ENCODE measurements at places on chromosomes 1 and 21.

DNA sequence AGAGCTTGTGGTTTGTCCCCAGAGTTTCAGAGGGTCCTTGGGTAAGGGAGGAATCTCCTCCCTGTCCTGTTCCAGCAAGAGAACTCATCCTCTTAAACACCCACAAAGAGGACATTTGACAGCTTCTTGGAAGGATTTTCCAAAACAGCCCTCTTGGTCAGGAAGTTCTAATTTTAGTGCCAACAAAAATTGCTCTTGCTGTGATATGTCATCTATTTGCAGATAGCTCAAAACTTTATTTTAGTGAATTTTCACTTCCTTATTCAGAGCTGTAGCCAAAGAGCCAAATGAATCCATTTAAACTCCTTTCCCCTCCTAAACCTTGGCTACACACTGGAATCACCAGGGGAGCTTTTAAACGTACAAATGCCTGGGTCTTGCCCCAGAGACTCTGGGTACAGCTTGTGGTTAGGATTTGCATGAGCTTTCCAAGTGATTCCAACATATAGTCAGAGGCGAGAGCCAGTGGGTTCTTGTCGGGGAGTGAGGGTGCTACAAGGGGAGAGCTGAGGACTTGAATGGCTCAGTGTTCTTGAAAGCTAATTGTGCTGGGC is 11.8 kb upstream of the RASSF5 start:
- no peak for DNase-seq

- DNase-seq = no peak
These were observed 3.6 kb downstream of the FAM151A start for GRCh38 chr1:54619749-54620148.

DNA sequence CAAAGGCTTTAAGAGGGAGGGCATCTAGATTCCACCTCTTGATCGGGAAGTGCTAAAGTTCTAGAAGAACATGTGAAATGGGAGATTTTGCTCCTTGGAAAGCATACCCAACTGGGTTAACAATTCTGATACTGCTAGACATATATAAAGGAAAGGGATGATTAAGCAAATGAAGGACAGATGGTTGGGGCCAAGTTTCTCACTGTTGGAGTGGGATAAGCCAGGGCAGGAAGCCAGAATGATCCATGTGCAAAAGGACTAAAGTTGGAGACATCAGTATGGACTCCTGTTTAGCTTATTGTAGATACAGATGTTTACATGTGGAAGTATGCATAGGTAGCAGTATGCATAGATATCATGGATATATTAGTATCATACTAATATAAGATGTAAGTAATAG is 16.8 kb downstream of the PLA2G5 start:
- DNase-seq = no peak

- DNase-seq = peak; percentile 32
These were observed 14.1 kb downstream of the DPYD start for GRCh38 chr1:97906567-97907241.

DNA sequence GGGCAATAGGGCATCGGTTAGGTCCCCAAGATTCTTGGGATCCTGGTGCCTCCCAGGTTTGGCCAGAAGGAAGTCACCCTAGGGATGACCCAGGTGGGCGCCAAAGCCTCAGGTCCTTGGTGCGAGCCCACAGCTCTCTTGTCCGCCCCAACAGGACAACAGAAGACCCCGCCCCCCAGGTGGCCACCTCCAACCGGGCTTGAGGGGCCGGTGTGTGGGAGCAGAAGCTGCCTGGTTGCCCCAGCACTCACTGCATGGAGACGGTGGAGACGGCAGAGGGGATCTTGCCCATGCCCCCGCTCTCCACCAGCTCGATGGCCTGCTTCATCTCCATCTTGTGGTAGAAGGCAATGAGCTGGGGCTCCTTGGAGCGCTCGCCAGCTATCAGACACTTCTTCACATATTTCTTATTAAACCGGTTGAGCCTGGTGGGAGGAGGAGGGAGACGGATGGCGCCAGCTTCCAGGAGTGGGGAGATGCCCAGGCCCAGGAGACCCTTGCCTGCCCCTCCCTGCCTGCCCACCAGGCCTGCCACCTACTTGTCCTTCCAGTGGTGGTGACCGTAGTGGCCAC is 52.7 kb downstream of the SLC9A1 start:
- DNase-seq = no peak

DNA sequence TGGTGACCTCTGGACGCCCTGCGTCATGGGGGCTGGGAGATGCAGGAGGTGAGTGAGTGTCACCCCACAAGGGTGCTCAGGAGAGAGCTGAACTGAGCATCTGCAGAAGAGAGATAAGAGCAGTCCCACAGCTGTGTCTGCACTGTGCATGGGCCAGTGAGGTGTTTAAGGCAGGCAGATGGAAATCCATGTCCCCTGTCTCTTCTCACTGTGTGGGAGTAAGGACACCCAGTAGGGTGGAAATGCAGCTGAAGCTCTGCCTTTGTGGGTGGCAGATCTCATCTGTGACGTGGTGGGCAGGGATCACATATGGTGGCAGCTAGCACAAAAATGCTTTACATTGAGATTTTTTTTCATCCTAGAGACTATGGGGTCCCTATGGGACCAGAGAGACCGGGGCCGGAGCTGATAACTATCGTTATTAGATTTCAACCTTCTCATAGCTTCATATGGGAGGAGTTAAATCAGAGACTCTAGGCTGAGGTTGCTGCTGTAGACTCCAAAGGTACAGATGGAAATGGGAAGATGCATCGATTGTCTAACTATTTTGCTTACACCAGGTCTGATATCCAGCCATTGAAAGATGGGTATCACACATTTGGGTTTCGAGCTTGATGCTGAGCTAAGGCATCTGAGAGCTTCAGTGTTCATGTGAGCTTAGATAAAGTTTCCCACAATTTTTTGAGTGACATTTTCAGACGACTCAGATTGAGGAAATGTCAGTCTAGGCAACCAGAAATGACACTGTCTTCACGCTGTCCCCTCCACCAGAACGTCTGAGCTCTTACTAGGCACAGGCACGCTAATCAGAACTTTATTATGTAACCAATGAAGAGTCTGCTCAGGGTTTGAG is 65.3 kb upstream of the PSEN2 start:
- DNase-seq = no peak

GRCh38 chr1:31744165-31744888 is 19.8 kb downstream of the ADGRB2 start:
- DNase-seq = no peak

GRCh38 chr1:238396140-238396539 is 505.4 kb upstream of the ZP4 start:
- no peak for DNase-seq

DNA sequence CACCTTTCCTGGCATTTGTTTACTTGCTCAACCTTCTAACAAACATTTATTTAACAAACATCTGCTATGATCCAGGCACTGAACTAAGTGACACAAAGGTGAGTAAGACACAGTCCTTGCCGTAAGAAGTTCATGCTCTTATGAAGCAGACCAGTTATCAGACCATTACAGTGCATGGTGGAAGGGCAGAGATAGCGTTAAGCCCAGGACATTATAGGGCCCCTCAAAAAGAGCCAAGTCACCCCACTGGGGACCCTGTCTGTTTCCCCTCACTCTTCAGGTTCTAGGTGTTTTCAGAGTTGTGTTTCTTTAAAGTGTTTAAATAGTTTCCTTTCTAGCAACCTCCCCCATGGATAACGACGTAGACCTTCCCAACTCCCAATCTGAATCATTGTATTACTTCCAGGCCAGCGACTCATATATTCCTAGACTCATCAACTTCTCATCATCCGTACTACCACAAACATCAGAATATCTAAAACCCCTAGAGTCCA is 39.3 kb downstream of the TCP10L start:
- no peak for DNase-seq

- no peak for DNase-seq
These were observed 175.2 kb downstream of the KCNT2 start for GRCh38 chr1:196433000-196433399.

DNA sequence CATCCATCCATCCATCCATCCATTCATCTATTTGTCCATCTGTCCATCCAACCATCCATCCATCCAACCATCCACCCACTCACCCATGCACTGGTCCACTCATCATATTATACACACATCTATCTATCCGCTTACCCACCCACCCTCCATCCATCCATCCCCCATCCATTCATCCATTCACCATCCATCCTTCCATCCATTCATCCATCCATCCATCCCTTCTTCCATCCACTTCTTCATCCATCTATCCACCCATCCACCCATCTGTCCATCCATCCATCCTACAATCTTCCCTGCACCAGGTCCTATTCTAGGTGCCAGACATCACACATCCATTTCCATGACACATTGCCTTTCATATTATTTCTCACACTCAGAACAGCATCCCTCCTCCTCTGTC is 87.1 kb upstream of the ROR1 start:
- DNase-seq = no peak

DNA sequence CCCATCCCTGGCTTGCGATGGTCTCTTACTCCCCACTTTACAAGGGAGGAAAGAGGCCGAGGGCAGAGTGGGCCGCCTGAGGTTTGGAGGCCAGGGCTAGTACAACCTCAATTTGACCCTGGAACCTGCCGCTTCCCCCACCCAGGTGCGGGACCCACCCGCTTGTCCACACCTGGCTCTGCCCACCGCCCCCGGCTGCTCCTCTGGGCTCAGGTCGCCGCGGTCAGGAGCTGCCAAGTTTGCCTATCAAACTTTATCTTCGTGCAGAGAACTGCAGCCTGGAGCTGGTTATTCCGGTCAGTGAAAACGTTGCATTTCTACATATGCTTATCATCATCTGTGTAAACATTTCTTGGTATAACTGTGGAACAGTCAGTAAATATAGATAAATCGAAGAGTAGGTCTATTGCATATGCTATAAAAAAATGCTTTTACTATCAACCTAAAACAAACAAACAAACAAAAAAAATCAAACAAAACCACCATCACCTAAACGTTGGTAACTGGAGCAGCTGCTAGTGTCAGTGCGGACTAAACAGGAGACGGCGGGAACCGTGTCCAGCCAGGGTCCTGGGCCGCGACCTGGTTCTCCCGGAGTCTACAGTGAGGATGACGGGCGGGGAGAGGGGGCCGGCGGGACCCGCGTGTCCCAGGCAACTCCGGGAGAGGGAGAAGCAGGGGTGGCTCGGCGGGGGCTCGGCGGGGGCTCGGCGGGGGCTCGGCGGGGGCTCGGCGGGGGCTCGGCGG is 906 bp upstream of the ADARB1 start:
- DNase-seq = no peak

- no peak for DNase-seq
These were observed 4.5 kb downstream of the C21orf58 start for GRCh38 chr21:46319186-46319585.

GRCh38 chr1:14064649-14065442 is 364.9 kb downstream of the PRDM2 start:
- no peak for DNase-seq

- no peak for DNase-seq
These were observed 111.6 kb upstream of the PPP2R5A start for GRCh38 chr1:212173567-212173966.

DNA sequence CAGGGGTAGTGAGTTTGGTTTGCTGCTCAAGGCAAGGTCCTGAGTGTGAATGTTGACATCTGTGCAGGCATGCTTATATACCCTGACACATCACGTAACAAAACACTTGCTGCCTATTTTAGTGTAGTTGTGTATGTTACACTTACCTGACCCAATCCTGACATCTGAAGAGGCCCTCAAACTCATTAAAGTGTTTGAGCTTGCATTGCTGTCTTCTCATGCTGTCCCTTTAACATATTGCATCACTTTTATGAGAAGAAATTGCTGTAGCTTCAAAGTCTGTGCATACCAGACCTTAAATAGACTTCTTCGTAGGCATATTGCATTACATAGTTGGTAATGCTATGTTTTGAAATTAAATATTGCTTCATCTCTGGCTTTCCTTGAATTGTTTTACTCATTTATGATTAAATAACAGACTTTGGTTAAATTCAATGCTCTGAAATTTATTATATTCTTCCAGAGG is at the start of gene KRTAP19-3:
Gene KRTAP19-3, minus strand, starts transcription at position 51 of the 466 bp plus-strand sequence. CDS start 56 bp downstream, outside the sequence.
- no peak for DNase-seq

DNA sequence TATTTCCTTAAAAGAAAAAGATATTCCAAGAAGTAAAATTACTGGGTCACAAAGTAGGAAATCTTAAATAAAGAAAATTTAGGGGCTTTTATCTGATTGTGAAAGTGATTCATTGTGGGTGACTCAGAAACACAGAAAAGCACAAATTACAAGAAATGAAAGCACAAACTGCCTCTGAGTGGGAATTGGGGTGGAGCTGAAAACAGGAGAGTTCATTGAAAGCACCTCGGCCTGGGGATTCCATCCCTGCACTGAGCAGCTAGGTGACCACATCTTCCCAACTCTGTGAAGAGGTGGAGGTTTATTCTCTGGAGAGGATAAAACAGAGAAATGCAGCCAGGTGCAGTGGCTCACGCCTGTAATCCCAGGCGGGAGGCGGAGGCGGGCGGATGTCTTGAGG is 7.4 kb downstream of the GJA4 start:
- DNase-seq = no peak

GRCh38 chr1:152486400-152487006 is 24.1 kb upstream of the LCE5A start:
- DNase-seq = no peak

DNA sequence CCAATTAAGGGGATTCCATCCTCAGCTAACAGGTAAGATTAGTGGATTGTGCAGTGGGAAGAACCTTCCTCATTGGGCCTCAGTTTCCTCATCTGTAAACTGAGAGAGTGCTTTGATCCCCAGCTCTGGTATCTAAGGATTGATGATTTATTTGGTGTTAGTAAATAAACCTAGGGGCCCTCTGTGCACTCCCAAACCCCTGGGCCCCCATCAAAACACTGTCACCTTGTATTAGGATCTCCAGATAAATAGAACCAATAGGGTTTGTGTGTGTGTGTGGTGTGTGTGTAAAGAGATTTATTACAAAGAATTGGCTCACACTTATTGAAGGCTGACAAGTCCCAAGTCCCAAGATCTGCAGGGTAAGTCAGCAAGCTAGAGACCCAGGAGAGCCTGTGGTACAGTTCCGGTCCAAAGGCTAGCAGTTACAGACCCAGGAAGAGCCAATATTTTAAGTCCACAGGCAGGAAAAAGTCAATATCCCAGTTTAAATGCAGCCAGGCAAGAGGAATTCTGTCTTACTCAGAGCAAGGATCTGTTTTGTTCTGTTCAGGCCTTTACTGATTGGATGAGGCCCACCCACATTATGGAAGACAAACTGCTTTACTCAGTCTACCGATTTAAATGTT is 11.0 kb upstream of the ELK4 start:
- DNase-seq = no peak

- no peak for DNase-seq
These were observed 274.4 kb downstream of the RYR2 start for GRCh38 chr1:237316352-237316751.

DNA sequence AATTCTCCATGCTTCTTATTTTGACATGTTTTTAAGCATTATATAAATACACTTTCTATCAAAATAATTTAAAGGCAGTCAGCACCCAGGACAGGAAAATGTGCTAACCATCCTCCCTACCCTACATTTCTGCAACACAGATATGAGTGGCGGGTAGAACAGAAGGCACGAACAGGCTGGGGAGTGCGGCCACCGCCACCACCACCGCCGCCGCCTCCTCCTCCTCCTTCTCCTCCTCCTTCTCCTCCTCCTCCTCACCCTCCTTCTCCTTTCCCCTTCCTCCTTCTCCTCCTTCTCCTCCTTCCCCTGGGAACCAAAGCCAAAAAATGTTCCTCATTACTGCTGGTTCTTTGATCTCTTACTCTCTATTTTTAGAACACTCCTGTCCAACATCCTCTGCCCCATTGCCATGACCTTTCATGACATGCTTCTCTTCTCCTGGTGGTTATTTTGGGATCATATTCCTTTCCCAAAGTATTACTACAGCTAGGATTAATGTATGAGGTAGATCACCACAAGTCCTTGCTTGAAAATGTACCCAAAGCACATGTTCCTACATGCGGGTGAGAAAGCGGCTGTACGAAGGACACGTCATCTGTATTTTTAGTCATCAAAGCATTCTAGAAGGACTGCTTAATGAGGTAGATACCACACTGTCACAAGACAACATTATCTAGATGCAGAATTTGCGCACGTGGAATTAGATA is 24.5 kb upstream of the CCN1 start:
- no peak for DNase-seq

All from kidney glomerular epithelial cell (primary cell).